ENCODE measurements at places on chromosomes 5 and 9.

- no peak for DNase-seq
Observed at GRCh38 chr9:134961331-134962064, 43.8 kb upstream of the FCN1 start.

DNA sequence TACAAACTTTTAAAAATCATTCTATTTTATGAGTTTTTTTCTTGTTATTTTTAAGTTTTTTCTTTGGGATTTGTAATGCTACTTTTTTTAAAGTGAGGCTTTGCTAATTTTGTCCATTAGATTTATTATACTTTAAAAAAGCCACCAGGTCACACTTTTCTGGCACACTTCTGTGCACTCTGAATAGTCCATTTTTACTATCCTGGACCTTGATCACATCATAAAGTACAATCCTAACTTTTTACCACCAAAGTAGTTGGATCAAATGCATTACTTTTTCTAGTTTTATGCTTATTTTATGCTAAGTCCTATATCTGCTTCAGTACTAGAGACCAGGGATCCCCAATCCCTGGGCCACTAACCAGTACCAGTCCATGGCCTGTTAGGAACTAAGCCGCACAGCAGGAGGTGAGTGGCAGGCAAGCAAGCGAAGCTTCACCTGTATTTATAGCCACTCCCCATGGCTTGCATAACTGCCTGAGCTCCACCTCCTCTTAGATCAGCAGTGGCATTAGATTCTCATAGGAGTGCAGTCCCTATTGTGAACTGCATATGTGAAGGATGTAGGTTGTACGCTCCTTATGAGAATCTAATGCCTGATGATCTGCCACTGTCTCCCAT is 16.0 kb downstream of the FRRS1L start:
- no peak for DNase-seq

DNA sequence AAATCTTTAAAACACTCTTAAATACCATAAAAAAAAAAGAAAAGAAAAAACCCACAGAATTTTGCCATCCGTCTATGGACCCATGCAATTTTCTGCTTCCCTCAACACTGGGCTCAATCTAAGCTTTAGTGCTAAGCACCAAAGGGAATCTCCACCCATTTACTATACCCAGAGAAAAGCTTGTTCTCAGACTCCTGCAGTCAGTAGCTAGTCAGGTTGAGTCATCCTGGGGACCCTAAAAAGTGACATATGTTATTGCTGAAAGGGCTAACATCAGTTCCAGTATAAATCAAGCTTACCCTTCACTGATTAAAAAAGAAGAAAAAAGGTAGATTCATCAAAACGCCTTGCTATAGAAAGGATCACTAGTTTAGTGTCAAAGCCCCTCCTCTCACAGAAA is 177.6 kb downstream of the MUSK start:
- no peak for DNase-seq

DNA sequence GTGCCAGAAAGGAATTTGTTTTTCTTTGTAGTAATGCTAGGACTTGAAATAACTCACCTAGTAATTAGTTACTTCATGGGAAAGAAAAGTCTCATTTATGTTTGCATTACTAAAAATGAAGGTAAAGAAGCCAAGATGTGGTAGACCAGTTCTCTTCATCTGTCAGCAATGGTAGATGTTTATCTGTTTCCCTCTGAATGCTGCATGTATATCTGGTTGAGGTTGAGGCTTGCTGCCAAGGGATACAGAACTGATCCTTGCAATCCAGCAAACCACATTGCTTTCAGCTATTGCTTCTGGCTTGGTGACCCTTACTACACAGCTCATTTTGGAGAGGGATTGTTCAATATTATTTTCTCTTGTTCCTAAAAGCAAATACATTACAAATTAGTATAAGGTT is 73.6 kb downstream of the ZNF474 start:
- no peak for DNase-seq

- DNase-seq: no peak
Observed at GRCh38 chr5:118628660-118629354, 359.5 kb downstream of the DTWD2 start.

DNA sequence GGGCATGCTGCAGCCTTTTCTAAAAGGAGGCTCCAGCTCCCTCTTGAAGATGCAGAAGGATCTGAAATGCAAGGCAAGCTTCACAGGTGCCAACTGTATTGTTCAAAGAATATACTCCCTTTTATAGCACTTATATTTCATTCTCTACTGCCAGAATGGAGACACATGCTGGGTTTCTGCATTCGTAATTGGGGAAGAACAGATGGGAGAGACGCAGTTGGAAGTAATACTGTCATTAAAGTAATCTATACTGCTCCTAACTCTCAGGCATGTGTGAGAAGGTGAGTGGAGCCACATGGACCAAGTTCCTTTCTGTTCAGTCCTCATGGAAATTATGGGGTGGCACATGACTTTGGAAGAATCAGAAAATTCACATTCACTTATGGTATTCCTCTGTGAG is 226.4 kb downstream of the TRIM32 start:
- no peak for DNase-seq

DNA sequence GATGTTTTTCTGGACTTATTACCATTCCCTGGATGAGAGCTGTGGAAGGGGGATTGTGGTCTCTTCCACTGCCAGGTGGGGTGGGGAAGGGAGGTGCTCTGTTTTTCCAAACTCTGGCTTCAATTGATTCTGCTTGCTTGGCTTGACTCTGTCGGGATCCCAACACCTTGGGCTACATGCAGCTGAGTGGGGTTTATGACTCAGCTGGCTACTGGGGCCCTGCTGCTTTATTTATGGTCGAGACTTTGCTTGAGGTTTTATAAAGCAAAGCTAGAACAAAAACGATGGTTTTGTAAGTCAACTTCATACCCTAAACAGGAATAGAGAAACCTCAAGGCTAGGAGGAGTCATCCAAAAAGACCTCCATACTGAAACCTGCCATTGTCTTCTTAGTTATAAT is 76.3 kb downstream of the AOPEP start:
- no peak for DNase-seq

DNA sequence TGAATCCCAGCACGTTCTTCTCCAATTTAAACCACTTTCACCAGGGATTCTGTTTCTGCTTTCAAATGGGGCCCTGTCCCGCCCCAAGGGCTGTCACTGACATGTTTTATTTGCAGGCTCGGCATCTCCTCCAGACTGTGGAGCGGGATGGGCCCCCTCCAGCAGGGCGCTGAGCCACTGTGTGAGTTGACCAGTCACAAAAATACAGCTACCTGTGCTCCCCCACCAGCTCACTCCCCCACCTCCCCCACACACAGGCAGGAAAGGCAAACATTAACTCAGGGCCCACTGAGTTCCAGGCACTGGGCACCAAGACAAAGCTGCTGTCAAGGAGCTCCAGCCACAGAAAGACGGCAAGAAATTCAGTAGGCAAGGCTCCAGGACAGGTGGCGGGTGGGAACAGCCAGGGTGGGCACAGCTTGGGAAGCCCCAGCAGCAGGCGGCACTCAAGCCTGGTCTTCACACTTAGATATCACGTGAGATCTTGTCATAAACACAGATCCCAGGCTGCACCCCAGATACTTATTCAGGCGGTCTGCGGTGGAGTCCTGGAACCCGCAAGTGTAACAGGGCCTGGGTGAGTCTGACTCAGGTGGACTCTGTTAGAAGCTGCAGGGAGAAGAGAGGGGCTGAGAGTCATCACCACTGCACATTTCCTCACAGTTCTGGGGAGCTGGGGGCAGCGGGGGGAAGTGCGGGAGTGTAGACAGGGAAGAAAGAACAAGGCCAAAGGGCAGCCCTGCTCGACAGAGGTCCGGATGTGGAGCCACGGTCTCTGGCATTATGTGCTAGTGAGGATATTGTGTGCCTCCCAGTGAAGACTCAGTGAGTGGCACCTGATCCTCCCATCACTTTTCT is 44.7 kb downstream of the OR2V1 start:
- DNase-seq: no peak

- DNase-seq: no peak
Observed at GRCh38 chr5:160353379-160353778, 17.0 kb downstream of the C1QTNF2 start.

DNA sequence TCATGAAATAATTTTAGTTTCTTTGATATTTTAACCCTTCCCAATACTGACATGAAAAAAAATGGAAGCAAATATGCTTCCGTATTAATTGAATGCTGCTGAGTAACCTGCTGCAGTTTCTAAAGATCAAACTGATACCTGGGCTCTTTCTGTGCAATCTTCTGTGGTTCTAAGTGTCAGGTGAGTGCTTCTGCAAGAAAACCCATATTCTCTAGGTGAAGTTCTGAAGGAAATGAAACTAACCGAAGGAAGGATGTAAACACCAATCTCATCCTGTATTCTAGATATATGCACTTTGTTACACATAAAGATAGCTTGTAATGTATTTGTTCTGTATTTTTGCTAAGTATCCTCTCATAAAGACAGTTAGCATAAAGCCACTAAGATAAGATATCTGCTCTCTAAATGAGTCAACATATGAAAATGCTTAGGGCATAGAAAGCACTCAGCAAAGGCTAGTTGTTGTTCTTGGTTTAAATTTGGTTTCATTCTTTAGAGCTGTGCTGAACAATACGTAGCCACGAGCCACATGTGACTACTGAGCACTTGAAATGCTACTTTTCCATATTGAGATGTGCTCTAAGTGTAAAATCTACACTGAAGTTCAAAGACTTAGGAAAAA is 52.0 kb downstream of the ITGA2 start:
- no peak for DNase-seq

GRCh38 chr5:85681871-85682270 is 935.9 kb upstream of the COX7C start:
- no peak for DNase-seq
